ENCODE measurements at places on chromosomes 3 and 15. TPM values are rescaled to one million over a fixed set of nuclear protein-coding genes. Genes with fewer than 3 reads are reported as not detected.

GRCh38 chr3:109995377-109995776, 658.0 kb upstream of the DPPA4 start:
- DNase-seq: no peak

GRCh38 chr15:35321926-35322325, 224.0 kb downstream of the DPH6 start:
- DNase-seq: no peak

DNA sequence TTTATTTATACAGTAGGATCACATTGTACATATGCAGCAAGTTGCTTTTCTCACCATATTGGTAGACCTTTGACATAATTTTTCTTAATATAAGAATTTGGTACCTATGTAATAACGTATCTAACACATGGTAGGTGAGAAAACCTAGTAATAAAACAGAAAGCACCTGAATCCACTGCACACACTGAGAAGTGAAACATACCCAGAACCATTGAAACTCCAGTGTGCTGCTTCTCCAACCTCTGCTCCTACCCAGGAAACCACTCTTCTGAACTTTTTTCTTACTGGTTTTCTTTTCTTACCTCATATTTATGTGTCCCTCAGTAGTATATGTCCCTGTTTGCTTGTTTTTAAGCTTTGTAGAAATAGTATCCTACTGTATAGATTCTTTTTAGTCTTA, 293.0 kb downstream of the UBE2E2 start:
- DNase-seq: no peak

Gene ASB14
- not detected for total RNA-seq

DNA sequence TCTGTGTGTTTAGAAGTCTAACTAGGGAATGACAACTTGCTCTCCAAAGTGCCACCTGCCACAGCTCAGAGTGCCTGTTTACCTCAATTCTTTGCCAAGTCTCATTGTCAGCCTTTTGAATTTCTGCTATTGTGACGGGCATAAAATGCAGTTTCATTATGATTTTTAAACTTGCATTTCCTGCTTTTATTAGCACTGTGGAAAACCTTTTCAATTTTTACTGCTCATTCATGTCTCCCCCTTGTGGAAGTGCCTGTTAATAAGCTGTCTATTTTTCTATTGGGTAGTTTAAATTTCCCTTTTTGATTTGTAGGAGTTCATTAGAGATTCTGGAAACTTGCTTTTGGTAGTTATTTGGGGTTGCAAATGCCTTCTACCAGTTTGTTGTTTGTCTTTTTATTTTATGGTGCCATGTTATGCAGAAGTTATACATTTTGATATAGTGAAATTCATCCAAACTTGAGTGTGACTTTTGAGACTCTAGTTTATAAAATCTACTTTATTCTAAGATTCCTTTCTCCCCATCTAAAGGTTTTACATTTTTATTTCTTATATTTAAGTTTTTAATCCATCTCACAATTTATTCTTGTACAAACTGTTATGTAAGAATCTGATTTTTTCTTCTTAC, 53.9 kb upstream of the FRMD4B start:
- no peak for DNase-seq

Gene ITIH1
- total RNA-seq: not detected

- peak; percentile 39 for DNase-seq
Observed at GRCh38 chr3:123723522-123724168, 138.8 kb upstream of the HACD2 start.

- DNase-seq: no peak
Observed at GRCh38 chr15:66429546-66429945, 42.8 kb downstream of the MAP2K1 start.

DNA sequence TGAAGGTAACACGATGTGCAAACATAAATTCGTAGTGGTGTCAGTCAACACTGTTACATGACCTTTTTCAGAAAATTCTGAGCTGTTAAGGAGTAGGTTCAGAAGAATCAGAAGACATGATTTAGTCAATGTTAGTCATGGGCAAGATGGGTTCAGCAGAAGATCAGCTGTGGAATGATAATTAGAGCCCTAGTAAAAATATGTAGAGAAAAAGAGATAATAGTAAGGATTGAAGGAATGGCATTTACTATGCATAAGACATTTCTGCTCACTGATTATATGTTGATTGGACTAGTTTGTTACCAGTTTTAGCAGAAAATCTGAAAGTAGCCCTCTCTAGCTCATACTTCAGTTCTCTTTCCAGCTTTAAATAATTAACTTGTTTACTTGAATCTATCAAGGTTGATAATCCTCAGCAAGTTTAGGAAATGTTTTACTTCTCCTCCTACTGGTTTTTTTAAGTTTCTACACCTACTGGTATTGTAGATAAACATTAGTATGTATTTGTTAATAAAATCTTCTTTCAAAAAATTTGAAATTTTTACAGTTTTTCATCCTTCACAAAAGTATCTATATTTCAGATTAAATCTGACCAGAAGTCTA, 98.6 kb downstream of the ALCAM start:
- DNase-seq: no peak

DNA sequence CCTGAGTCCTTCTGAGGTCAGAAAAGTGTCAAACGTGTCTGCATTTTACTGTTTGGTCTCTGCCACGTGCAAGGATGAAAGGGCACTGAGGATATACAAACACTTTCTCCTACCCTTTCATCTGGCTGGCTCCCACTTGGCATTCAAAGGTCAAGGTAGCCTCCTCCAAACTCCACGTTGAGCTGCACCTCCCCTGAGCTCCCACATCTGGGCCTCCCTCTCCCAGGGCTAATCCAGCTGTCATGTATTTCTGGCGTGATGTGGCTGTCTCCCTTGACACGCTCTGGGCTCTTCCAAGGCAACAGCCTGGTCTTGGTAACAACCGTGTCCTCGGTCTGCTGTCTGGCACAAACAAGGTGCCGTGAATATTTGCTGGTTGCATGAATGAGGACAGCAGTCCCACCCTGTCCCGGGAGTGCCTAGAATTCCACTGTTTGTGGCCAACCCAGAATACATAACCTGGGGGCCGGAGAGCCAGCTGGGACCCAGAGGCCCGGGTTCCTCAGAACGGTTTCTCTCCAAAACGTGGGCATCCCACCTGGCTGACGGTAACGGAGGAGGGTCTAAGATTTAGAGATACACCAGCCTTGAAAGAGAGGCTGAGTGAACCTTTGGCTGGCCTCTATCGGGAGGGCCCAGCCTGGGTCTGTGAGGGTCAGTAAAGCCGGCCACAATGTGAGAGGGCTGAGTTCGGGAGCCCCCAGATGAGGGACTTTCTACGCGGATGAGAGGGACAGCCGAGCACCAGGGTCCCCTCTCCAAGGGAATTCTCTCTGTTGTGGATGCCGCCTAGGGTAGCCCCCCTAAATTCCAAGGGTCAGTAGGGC, 767 bp downstream of the GLT8D1 start:
- no peak for DNase-seq

Gene COLQ
- 1.6 TPM for total RNA-seq

GRCh38 chr15:68596691-68597090, 17.9 kb downstream of the CORO2B start:
- DNase-seq: no peak

- DNase-seq: no peak
Observed at GRCh38 chr3:16089521-16089920, 85.0 kb upstream of the GALNT15 start.

DNA sequence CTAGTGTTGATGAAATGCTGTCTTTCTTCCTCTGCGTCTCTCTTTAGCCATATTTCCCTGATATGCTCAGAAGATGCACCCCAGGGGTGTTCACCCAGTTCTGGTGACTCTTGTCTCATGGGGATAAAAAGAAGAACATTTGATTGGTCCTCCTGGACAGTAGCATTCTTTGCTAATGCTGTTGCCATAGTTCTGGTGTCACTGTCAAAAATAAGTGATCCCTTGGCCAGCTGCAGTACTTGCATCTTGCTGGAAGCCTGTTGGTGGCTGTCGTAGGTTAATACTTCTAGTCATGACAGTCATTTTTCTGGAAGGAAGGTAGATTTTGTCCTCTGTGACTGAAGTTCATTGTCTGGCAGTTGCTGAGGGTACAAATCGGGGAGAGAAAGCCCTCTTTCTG, 124.5 kb downstream of the UNC13C start:
- DNase-seq: no peak

GRCh38 chr3:195057716-195058115, 213.2 kb downstream of the XXYLT1 start:
- no peak for DNase-seq

- DNase-seq: peak; percentile 36
Observed at GRCh38 chr3:172129850-172130716, 90.7 kb downstream of the FNDC3B start.

GRCh38 chr3:99902091-99902490, 84.4 kb downstream of the CMSS1 start:
- no peak for DNase-seq

GRCh38 chr3:161038725-161039124, 66.4 kb downstream of the B3GALNT1 start:
- DNase-seq: no peak

GRCh38 chr15:98231696-98232440, 271.4 kb downstream of the ARRDC4 start:
- DNase-seq: no peak

DNA sequence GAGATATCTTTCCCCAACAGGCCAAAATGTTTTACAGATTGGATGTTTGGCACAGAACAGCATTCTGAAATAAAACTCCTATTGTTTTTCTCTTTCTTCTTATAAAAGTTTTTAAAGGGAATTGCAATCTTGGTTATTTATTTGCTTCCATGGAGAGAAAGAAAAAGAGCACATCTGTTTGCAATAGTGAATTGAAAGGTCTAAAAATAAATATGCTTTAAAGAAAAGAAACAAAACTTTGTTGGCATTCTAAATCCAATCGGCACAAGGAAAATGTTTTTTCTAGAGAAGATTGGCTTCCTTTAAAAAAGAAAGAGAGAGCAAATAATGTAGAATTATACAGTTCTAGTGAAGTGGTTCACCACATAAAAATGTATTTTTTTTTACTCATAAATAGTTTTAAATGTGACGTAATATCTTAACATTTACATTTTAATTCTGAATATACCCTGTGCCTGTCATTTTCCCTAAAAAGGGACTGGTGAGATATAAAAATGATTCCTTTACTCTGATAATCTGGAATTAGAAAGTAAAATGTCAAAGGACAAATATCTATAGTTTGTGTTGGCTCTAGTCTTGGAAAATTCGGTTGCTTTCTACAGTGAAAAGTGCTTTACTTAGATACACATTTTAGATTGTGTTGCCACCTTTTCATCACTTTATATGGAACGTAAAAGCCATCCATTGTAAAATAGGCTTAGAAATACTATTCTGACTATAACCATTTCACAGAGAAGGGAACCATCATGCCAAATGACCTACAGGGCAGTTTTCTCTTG, 257.4 kb upstream of the CBLB start:
- DNase-seq: no peak

Gene ADCY5
- total RNA-seq: not detected

GRCh38 chr3:183816681-183817510, 8.5 kb downstream of the MAP6D1 start:
- no peak for DNase-seq

DNA sequence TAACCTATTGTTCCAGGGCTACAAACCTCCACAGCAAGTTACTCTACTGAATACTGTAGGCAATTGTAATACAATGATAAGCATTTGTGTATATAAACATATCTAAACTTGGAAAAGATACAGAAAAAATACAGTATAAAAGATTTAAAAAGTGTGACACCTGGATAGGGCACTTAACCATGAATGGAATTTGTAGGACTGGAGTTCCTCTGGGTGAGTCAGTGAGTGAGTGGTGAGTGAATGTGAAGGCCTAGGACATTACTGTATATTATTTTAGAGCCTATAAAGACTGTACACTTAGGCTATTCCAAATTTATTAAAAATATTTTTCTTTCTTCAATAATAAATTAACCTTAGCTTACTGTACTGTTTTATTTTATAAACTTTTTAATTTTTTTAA, 38.4 kb upstream of the SLC25A36 start:
- DNase-seq: no peak

Gene COL6A5
- not detected for total RNA-seq

DNA sequence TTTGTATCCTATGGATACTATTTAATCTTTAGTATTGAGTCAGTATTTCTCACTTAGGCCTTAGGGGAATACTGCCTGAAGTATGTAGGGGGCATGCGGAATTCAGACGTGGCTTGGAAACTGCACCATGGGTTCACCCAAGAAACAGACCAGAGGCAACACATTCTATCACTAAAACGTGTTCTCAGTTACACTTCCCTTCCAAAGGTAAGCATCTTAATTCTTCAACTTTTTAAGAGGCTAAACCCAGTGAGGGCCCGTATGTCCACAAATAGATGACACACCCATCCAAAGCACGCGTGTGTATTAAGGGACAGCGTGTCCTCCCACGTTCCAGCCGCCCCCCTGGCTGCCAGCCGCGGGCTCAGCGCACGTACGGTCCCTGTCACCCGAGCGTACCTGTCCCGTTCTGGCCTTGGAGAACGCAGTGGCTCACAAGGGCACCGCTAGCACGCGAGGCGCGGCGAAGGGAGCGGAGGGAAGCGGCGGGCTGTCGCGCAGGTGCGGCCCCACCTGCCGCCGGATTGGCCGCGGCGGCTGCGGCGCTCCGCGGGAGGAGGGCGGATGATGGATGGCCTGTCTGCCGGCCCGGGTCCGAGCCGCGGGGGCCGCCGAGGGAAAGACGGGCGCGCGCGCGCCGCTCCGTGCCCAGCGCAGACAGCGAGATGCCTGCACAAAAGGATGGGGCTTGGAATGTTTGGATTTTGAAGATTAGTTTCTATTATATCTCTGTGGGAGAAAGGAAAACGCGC, 1003.9 kb upstream of the NR2F2 start:
- DNase-seq: no peak

- no peak for DNase-seq
Observed at GRCh38 chr3:81315030-81315429, 446.4 kb downstream of the GBE1 start.

DNA sequence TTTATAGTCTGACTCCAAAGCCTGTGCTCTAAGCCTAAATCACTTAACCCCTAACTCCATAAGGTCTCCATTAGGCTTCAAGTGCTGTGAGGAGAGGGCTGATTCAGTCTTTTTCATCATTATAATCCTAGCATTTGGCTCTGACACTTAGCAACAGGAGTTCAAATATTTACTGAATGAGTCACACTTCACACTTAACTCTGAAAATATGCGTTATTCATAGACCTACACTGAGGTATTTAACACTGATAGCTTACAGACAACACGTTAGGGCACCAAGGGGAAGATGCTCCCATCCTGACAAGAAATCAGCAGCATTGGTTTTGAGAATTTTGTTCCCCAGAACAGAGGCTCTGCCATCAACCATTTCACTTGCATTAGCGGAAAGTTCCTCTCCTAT, 53.5 kb downstream of the MSL2 start:
- DNase-seq: no peak

Gene TM4SF1
- not detected for total RNA-seq

- DNase-seq: no peak
Observed at GRCh38 chr15:60219866-60220265, 177.9 kb downstream of the ANXA2 start.

- DNase-seq: no peak
Observed at GRCh38 chr3:9161298-9161697, 88.1 kb downstream of the SRGAP3 start.

Gene STAB1
- total RNA-seq: 0.07 TPM

GRCh38 chr15:29696950-29697738, 125.1 kb downstream of the TJP1 start:
- no peak for DNase-seq

- DNase-seq: no peak
Observed at GRCh38 chr3:156507285-156507684, 47.6 kb downstream of the SSR3 start.

Gene PLA2G4E
- not detected for total RNA-seq

GRCh38 chr15:28884151-28884940, 1.4 kb upstream of the APBA2 start:
- DNase-seq: no peak

- DNase-seq: no peak
Observed at GRCh38 chr15:90708516-90708915, 8.6 kb upstream of the BLM start.

- DNase-seq: no peak
Observed at GRCh38 chr15:90496791-90497190, 32.9 kb upstream of the CRTC3 start.

Data from activated T-helper 2 cell treated with anti-CD3 and anti-CD28 coated beads, Interferon-gamma antibody, Interleukin-2, Interleukin-4, amounts not matched to agents 10 μg/mL and 5 μg/mL and 100 μg/mL, durations not matched to agents 14 hours and 24 hours and 36 hours (primary cell).